Stimulated activated CD8-positive, alpha-beta memory T cell treated with anti-CD3 and anti-CD28 coated beads, Interleukin-4, amount 100 ng/mL, for 4 hours (primary cell): ENCODE measurements at places on chromosomes 16 and 17.

DNA sequence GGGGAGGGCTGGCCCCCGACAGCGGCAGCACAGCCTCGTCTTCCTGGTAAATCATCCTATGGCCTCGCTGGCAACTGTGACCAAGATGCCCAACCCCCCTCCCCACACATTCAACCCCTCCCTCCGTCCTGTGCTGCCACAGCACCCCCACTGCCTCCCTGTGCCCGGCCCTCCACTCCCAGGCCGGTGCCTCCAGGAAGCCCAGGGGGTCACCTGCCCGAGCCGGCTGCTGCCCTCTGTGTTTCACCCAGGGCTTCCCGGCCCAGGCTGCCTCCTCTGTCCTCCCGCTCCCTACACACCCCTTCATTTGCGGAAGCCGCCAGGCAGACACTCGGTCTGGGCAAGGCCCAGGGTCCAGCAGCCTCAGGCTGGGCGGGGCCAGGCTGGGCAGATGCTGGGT is 188.6 kb downstream of the RBFOX3 start:
- DNase-seq: no peak

GRCh38 chr17:11705111-11705510 is 106.8 kb downstream of the DNAH9 start:
- no peak for DNase-seq

- no peak for DNase-seq
These were observed 670.0 kb downstream of the TOX3 start for GRCh38 chr16:51876934-51877333.

- DNase-seq: no peak
These were observed 43.6 kb downstream of the FOXL1 start for GRCh38 chr16:86621966-86622365.

- no peak for DNase-seq
These were observed 267.1 kb downstream of the CBLN1 start for GRCh38 chr16:49014277-49015224.

- no peak for DNase-seq
These were observed 128.2 kb upstream of the MED13 start for GRCh38 chr17:62193249-62193648.

DNA sequence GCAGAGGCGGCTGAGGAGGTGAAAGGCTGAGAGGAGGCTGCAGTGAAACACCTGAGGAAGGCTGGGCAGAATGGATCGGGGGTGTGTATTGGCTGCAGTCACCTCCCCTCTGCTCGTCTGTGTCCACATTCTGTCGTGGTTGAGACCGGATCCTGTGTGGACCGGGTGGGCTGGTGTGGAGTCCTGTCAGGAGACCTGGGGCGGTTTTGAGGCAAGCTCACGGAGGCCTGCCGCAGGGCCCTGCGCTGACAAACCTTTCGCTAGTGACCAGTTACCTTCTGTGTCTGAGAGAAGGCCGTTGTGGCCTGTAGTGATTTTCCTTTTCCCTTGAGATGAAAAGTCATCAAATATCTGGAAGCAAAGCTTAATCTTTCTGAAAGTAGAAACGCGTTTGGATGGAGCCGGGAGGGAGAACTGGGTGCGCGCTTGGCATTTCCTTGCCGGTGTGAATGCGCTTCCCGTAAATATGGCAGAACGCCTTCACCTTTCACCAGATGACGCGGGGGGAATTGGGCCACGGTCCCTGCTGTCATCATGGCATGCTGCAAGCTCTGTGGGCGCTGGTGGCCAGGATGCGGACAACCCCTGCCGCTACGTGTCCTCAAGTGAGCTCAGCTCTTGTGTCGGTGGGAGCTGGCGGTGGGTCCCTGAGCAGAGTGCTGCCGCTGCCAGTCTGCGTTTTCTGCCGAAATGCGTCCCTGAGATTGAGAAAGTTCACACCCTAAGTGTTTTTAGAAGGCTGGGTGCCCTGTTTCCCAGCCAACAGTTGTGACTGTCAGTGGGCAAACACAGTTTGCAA is 6.3 kb downstream of the BANP start:
- no peak for DNase-seq

- no peak for DNase-seq
These were observed 4.2 kb downstream of the RPS6KB1 start for GRCh38 chr17:59897090-59897489.

GRCh38 chr16:1941162-1942046 is 1.6 kb downstream of the MSRB1 start:
- DNase-seq: no peak

GRCh38 chr16:8631818-8632465 is 10.4 kb downstream of the METTL22 start:
- DNase-seq: no peak

- DNase-seq: no peak
These were observed 8.6 kb downstream of the USP32 start for GRCh38 chr17:60383379-60383778.

DNA sequence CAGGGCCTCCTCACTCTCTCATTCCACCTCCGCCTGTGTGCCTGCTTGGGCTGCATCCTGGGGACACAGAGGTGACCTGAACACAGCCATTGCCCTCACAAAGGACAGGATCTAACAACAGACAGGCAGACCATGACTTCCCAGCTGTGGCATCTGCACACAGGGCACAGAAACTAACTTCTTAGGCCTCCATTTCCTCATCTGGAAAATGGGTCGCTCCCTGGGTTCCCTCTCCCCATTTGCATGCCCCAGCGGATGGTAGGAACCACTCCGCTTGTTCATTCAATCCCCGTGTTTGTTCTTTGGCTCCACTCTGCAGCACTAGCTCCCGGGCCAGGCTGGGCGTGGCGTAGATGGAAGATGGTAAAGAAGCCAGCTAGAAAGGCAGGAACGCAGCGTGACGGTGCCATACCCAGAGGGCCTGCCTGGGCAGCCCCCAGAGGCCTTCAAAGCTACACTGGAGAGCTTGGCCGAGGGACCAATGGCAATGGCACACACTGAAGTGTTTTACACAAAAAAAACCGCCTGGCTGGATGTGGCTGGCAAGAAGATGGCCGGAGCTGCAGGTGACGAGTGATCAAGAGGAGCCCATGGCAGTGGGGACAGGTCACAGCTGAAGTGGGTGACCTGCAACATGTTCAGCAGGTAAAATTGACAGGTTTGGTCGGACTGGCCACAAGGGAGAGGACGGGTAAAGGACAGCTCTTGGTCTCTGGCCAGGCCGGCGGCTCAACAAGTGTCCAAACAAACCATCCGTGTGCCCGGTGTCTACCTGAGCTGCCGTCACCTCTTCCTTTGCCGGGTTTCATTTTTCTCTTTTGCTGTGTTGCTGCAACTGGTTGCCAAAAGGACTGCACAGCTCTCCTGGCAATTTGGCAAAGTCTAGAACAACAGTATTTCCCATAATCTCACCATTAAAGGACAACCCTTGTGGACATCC is 66.9 kb downstream of the SOCS1 start:
- DNase-seq: no peak

- no peak for DNase-seq
These were observed 46.4 kb downstream of the DNAH3 start for GRCh38 chr16:21103941-21104860.

DNA sequence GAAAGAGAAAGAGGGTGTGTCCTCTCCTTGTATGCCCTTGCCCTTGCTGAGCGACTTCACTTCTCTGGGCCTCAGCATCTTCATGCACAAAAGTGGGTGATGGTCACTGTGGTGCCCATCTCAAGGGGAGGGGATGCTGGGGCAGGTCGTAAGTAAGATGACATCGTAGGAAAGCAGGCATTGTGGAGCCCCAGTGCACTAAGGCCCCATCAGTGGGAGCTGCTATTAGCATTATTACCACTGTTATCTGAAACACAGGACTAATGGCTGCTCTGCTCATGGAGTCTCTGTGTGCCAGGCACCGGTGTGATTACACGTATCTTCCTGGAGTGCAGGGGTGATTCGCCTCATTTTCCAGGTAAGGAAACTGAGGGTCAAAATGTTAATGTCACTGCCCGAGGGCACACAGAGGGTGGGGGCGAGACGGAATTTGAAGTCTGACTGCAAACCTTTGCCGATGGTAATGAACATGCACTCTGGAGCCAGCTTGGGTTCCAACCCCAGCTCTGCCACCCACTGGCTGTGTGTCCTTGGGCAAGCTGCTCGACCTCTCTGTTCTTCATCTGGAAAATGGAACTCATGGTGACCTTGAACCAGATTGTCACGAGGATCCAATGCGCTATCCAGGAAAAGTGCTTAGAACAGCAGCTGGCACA is 63.2 kb upstream of the GSE1 start:
- no peak for DNase-seq
